ENCODE measurements at places on chromosomes 4 and X.

DNA sequence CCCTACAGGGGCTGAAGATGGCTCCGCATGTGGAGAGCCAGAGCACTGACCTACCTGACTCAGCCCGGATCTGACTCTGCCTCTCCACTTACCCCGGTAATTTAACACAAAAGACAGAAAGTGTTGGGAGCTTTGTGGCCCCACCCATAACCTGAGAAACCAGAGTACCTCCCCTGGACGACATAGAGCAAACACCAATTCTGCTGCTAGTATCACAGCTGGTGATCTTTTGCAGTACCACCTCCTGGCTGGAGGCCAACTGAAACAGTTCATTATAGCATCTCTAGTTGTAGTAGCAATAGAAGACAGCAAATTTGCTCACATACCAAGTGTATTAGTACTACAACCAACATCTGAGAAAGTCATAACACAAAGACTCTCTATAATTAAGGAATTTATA, 443.9 kb downstream of the KLHL4 start:
- DNase-seq: no peak

DNA sequence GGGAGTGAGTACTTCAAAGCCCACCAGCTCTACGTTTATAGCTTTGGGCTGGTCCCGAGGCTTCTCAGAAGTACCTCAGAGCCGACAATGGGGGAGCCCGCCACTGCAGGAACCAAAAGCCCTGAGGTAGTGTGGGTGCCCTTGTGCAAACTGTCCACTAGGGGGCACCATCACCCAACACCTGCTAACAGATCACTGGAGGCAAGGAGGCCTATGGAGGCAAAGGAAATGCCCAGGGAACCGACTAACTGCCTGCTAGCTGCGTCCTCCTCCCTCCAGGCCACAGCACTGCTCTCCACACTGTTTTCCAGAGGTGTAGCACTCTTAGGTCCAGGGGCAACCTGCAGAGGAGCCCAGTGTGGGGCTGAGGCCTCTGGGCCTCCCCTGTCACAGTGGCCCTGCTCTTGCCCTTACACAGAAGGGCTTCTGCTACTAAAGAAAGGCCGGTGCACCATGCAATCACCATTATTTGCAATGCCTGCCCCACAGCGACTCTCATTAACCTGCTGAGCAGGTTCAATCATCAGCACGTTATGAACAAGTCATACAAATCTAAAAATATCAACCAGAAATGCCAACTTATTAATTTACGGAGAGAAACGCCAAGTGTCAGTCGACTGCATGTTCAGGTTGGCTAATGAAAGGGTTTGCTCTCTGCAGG, 159.1 kb downstream of the NSUN7 start:
- DNase-seq: peak; percentile 36

DNA sequence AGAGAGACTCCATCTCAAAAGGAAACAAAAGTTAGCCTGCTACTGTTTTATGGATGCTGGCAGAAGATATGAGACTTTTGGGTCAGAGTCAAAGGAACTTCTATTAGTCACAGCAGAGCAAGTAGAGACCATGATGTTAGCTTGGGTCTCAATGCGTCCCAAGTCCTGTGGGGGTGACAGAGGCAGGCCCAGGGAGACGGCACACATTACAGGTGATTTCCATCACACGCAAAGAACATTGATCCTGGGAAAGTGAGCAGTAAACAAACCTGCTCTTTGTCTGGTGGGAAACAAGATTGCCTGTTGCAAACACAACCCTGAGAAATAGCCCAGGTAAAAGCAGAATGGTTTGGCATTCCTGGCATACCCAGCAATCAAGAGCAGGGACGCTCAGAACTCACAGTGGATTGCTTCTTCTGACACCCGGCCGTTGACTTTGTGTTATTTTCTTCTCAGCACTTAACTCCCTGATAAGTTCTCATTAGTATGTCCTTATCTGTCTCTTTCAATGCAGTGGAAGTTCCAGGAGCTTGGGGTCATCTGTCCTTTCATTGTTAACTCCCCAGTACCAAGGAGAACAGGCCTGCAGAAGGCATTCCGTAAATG, 51.2 kb upstream of the LGI2 start:
- no peak for DNase-seq

GRCh38 chr4:125357675-125358074, 42.9 kb downstream of the FAT4 start:
- no peak for DNase-seq

DNA sequence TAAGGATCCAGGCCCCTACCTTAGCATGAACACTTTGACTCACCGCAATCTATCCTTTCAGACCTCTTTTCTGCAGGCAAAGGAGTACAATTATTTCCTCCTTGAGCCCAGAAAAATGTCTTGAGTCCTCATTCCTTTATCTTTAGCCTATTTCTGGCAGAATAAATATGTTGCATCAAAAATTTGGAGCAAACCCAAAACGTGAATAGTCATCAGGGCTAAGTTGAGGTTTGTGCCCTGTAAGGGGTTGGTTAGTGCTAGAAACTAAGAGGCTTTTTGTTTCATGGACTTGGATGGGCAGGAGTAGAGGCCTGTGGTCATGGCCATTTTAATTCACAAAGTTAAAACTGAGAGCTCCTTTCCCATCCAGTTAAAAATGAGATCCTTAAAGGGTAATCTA, 460.3 kb downstream of the GBA3 start:
- no peak for DNase-seq

DNA sequence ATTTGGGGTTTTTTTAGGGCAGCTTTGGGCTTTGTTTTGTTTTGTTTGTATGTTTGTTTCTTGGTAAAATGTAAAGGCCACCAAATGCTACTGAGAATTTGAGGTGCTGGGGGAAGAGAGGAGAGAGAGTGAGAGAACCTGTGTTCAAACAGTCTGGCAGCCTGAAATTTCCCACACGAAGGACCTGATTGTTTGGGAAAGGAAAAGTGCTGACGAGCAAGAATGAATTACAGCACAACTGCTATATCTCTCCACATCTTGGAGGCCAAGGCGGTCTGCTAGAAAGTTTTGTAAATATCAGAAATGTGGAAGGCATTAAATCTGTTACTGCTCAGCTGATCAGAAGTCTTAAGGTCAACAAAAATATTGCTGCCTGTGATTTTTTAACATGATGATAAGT, 170.5 kb downstream of the PALLD start:
- DNase-seq: no peak

- DNase-seq: no peak
Observed at GRCh38 chr4:186832906-186833305, 109.2 kb upstream of the FAT1 start.

DNA sequence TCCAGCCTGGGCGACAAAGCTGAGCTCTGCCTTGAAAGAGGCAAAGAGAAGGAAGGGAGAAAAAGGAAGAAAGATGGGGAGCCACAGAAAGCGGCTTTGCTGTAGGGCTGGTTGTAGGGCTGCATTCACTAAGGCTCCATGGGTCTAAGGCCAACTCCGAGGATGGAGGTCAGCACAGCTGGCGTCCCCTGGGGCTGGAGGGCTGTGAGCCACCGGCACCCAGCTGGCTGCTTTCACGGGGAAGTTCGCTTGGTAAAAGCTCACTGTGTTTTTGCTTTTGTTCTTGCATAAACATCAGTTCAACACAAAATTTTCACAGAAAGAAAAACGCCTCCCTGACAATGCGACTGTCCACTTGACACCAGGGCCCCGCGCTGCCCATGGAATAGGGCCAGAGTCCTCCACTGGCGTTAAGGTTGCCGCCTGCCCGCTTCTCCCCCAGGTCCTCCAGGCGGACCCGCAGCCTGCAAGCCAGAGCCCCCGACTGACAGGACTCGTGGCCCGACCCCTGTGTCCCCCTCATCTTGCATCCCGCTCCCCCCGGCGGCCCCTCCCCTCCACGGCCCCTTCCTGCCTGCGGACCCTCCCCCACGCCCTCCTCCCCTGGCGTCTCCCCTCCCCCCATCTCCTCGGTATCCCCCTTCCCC, 1.1 kb downstream of the RNF212 start:
- DNase-seq: no peak

DNA sequence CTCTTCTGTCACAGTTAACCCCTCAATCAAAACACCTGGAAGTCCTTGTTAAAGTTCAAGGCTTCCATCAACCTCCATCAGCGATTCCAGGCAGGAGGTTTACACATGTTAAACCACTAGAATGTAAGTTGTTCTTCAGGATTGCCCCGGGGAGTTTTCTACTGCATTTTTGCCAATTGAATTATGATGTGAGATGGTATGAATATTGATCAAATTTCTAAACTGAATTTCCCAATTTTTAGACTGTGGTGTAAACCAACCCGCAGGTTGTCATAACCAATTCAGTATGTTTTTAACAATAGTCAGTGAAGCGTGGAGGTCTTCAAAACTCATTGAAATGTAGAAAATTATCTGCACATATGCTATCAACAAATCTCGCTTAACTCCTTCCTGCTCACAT, 21.2 kb upstream of the TENM3 start:
- DNase-seq: no peak

DNA sequence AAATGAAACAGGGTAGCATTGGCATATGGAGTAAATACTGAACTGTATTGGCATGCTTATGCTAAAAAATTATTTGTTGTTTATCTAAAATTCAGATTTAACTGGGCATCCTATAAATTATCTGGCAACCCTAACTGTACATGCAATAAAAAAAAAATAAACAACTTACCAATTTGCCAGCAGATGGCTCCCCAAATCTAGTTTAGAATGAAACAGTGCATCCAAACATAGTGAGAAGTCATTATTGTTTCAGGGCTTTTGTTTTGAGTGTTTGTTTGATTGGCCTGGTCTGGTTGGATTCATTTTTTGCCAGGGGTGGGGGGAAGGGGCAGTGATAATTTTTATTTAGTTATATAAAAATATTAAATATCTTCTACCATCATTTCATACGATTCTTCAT, 12.8 kb upstream of the NSUN7 start:
- DNase-seq: no peak

DNA sequence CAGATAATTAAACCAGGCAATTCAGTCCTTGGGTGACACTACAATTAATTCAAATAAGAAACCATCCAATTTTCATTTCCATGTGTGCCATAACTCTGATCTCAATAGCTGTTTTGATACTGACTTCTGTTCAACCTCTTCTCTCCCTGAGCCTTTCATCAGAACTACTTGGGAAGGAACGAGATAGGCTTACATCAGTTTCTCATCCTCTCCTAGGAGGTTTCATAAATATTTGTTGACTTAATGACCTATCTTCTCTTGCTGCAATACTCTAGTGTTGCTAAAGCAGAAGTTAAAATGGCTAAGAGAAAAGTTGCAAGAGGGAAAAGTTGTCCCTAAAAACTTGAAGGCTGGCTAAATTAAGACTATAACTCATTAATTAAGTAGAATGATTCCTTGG, 41.8 kb downstream of the PRKG2 start:
- DNase-seq: no peak

DNA sequence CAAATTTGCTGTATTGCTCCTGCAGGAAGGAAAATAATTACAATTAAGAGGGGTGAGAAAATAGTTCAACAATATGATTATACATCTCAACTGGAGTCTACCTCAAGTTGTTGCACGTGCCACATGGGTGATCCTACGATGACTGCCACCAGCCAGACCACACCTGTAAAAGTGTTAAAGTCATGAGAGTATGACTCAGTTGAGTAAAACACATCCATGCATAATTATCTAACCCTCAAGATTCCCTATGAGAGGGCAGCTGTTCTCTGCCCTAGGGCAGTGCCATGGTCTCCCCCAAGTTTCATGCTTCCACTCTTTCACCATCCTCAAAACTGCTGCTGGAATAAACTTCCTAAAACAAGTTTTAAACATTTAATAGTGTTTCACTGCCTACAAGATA, 44.1 kb downstream of the QRFPR start:
- no peak for DNase-seq

DNA sequence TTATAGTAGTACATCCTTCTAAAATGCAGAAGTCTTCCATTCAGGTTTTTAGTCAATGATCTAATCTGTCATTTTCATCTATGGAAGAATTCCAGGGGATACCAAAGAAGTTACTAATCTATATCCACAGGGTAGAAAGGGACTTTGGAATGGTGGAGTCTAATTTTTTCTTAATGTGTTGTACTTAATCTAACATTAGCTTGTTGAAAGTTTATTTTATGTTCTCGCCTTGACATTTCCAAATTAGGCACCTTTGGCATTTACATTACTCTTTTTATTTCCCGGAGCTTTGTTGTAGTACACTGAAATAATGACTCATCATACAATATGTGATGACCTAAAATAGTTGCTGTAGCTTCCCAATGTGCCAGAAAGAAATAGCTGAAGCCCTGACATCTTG, 91.5 kb downstream of the HTR2C start:
- DNase-seq: no peak
